ENCODE measurements at places on chromosomes 7 and 10.
A peak's percentile ranks its signal among the peaks of the same experiment; 100 is the strongest.

DNA sequence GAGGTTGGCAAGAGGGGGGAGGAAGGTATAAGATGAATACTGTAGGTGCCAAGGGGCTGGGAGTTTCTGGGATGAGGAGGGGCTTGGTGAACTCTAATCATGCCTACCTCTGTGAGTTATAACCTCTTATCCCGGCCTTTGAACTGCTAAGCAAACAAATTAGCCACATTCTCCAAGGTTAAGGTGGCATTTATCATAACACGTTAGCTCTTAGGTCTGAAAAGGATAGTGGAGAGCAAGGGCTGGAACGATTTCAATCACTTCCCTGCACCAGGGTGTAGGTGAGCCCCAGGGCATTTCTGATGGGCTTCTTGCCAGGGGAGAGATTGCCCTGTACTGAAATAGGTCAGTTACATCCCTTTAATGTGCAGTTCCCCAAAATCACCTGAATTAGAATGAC, 28.6 kb upstream of the DMBT1 start:
- no peak for DNase-seq

- no peak for DNase-seq
These were observed 3.6 kb downstream of the PLAC9 start for GRCh38 chr10:80136134-80136571.

GRCh38 chr10:11532306-11532705, 79.1 kb downstream of the USP6NL start:
- DNase-seq = no peak

DNA sequence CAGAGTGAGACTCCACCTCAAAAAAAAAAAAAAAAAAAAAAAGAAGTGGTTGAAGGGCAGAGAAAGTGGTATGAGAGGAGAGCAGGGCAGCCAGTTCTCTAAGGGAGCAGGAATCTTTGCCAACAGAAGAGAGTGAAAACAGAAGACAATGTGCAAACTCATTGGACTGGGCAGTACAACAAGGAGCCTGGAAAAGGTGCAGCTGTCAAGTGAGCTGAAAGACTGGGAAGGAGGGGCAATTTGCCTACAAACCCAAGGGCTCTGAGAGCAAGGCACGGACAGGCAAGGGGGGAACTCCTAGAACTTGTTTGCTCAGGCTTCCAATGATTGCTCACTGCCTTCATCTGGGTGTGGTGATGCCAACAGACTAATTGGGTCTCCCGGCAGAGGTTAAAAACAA, 9.5 kb downstream of the ACTR1A start:
- DNase-seq = no peak

DNA sequence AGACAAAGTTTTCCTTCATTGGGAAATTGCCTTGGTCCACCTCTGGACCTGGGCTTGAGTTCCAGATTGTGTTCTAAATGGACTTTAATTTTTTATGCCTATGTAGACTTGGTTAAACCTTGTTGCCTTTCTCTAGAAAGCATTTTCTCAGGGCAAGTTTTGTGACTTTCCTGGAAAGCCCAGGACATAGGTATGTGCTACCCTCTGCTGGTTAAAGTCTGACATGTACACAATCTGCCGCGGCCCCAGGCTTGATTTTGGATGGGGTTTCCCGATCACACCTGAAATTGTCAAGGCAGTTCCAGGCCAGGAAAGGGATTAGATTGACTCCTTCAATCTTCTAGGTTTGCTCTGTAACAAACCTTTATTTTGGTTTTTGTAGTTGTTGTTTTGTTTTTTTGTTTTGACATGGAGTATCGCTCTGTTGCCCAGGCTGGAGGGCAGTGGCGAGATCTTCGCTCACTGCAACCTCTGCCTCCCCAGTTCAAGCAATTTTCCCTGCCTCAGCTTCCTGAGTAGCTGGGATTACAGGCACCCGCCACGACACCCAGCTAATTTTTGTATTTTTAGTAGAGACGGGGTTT, 14.1 kb upstream of the AKR1B10 start:
- DNase-seq = no peak

DNA sequence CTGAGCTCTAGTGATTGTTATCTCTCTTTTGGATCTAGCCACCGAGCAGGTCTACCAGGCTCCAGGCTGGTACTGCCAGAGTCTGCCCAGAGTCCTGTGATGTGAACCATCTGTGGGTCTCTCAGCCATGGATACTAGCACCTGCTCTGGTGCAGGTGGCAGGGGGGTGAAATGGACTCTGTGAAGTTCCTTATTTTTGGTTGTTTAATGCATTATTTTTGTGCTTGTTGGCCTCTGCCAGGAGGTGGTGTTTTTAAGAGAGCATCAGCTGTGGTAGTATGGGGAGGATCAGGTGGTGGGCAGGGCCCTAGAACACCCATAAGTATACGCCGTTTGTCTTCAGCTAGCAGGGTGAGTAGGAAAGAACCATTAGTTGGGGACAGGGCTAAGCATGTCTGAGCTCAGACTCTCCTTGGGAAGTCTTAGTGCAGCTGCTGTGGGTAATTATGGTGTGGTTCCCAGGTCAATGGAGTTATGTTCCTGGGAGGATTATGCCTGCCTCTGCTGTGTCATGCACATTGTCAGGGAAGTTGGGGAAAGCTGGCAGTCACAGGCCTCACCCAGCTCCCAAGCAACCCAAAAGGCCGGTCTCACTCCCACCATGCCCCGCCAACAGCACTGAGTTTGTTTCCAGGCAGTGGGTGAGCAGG, 81.8 kb downstream of the NPSR1 start:
- no peak for DNase-seq

- DNase-seq = no peak
These were observed 22.1 kb upstream of the PRKCQ start for GRCh38 chr10:6602026-6602699.

GRCh38 chr10:26217396-26218086, 967 bp downstream of the GAD2 start:
- DNase-seq = no peak

GRCh38 chr10:110379831-110380230, 75.1 kb upstream of the SMNDC1 start:
- no peak for DNase-seq

GRCh38 chr7:144018065-144018464, 17.9 kb downstream of the OR6B1 start:
- no peak for DNase-seq

- DNase-seq = no peak
These were observed 52.1 kb downstream of the SH2D4B start for GRCh38 chr10:80589726-80590373.

- DNase-seq = no peak
These were observed 28.7 kb upstream of the EPC1 start for GRCh38 chr10:32375631-32376030.

- DNase-seq = no peak
These were observed 220.4 kb upstream of the PTN start for GRCh38 chr7:137563981-137564380.

- no peak for DNase-seq
These were observed 35.5 kb downstream of the XPNPEP1 start for GRCh38 chr10:109887776-109888175.

- DNase-seq = no peak
These were observed 53.8 kb downstream of the TMEM26 start for GRCh38 chr10:61399406-61399805.

GRCh38 chr10:81920213-81920829, 45.3 kb downstream of the NRG3 start:
- no peak for DNase-seq

DNA sequence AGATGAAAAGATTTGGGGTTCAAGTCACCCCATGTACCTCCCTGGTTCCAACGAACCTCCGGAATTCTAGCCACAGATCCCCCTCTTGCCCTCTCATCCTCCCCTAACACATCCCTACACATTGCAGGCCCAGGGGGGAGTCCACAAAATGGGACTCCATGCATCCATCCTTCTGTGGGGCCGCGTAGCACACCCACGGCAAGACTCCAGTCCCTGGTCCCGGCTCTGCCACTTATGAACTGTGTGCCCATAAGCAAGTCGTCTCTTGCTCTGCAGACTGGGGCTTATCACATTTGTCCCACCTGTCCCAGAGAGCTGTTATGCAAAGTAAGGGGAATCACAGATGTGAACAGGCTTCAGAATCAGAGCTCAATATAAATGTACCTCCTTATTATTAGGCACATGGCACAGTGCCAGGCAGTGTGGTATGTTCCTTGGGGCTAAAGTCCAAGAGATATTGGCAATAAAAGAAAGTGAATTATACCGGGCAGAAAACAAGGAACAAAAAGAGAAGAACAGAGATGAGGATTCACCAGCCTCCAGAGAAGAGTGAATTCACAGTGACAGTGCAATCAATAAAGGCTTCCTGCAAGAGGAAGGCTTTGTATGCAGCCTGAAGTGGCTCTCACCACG, 73.9 kb downstream of the KCNMA1 start:
- no peak for DNase-seq

- no peak for DNase-seq
These were observed 2.6 kb downstream of the MET start for GRCh38 chr7:116674508-116675173.

DNA sequence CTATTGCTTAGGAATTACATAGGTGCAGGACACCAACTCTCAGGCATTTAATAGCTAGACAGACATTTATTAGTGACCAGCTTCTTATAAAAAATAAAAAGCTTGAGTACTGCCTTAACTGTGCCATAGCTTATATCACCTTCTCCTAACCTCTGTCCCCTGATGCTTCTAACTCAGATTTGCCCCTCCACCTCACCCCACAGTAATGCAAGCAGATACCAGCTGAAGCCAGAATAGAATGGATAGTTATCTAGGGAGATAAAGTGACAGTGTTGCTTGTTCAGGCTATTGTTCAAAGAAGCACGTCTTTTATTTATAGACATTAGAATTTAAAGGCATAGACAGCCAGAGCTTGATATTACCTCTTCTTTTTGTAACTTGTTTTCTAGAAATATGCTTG, 99.6 kb upstream of the GLCCI1 start:
- no peak for DNase-seq

DNA sequence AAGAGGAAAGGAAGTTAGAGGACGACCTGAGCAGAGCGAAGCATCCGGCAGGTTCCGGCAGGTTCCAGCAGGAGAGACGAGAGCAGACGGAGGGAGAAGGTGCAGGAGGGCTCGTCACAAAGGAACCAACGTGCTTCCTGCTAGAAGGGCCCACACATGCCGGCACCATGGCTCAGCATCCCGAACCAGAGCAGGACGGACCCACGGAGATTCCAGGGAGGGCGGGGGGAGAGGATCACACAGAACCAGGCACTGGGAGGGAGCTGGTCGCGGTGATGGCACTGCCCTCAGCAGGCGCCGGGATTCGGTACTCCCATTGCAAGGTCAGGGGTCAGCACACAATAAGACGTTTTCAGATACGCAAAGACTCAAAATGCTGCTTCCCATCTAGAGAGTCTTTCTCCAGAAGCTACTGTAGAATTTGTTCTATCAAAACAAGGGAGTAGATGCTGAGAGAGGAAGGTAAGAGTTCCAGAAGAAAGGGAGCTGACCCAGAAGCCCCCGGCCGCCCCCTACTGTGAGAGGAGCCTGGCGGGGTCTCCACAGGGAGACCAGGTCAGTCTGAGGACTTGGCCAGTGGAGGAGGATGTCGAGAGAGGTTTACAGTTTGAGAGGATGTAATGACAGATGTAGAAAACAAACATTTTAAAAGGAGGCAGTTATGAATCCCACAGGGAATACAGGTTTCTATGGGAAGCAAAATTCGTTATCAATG, 23.6 kb upstream of the PWWP2B start:
- DNase-seq = no peak

DNA sequence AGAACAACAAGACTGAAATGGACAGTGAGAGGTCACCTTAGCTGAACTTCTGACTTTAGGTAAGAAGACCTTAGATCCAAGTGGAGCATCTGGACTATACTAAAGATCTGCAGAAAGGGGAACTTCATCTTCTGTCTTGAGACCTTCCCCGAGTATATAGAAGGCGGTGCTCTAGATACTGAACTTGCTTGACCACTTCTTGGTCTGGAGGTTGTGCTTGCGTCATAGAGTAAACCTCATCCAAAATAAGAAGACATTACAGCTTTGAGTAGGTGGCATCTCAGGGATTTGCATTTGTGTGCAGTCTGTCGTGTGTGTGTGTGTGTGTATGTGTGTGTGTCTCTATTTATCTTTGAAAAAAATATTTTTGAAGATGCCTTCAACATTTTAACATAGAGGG, 157.5 kb downstream of the CHN2 start:
- DNase-seq = no peak

- no peak for DNase-seq
These were observed 103.3 kb downstream of the GRB10 start for GRCh38 chr7:50679218-50680007.

- no peak for DNase-seq
These were observed 23.7 kb downstream of the CRPPA start for GRCh38 chr7:16397501-16398145.

- no peak for DNase-seq
These were observed 26.4 kb upstream of the KLF6 start for GRCh38 chr10:3811291-3811870.

DNA sequence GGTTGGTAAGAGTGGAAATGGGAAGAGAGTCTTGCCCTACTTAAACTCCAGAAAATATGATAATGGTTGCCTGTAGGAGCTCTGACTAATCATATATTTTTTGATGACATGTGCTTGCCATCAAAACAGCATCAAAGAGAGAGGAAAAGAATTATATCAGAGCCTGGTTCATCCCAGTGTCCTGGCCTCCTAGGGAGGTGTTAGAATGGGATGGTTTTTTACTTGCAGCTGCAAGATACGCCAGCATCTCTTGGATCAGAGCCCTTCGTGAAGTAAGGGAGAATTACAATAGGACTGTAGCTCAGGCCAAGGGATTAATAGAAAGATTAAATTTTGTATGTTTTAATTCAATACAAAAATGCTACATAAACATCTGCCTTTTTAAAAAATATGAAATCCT, 177.6 kb upstream of the HDAC9 start:
- no peak for DNase-seq

DNA sequence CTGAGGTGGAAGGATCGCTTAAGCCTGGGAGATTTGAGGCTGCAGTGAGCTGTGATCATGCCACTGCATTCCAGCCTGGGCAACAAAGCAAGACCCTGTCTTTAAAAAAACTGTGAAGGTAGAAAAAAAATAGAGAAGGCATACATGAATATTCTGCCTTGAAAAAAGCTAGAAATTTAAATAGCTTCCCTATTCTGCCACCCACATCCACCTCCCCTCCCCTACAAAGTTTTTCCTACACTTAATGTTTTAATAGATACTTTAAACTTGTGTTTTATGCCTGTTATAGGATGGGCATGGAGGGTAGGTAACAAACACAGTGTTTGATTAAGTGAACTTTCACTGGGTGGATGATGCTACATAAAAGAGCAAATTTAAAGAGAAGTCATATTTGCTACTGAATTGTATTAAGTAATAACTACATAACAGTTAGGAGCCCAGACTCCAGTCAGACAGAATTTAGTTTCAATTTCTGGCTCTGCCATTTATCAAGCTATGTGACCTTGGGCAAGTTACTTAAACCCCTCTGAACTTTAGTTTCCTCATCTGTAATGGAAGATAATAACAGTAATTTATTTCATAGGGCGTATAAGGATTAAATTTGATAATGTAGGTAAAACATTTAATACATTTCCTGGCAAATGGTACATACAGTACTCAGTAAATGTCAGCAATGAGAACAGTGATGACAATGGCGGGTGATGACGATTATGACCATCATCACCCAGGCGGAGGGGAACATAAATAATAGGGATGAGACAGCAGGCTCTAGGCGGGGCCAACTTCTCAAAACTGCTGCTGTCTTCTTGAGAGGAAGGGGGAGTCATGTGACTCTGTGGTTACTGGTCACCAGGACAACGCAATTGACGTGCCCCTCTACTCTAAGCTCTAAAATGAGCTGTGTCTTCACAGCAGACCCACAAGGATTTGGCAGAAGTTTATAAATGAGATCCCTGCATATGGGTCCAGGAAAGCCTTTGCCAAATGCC, 15.8 kb downstream of the DNMBP start:
- DNase-seq = peak; percentile 19

Data from stimulated activated CD8-positive, alpha-beta memory T cell treated with anti-CD3 and anti-CD28 coated beads, Interleukin-2, amount 100 ng/mL, for 1 hour (primary cell).